NCI-H1436 treated with DMSO at 0.1 percent for 48 hours (cell line): ENCODE measurements at places on chromosomes 16 and 17.

DNA sequence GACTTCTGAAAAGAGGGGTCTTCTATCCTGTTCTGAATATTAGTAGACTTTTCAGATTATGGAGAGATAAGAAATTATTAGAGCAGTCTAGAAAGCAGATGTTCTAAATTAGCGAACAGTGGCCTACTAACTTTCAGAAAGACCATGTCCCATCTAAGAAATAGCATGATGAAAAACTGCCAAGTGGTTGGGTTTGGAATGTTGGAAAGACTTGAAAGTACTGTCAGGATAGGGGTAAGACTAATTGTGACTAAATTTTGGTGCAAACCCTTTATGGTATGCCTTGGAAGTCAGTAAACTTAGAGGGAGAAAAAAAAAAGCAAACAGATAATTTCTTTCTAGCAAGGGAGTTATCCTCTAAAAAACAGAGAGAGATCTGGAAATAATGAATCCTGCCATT is 41.1 kb downstream of the TANGO6 start:
- no peak for DNase-seq

- DNase-seq = no peak
Observed at GRCh38 chr17:3913531-3914311, 2.5 kb downstream of the P2RX1 start.

- no peak for DNase-seq
Observed at GRCh38 chr17:28960256-28961061, 9.1 kb upstream of the PHF12 start.

GRCh38 chr16:84699147-84699711 is 571 bp upstream of the USP10 start:
- DNase-seq = no peak

- no peak for DNase-seq
Observed at GRCh38 chr16:57509231-57509923, 23.1 kb upstream of the DOK4 start.
